Gastroesophageal sphincter (tissue), 4 donors: ENCODE measurements at places on chromosomes 11 and 22. TPM values are rescaled to one million over a fixed set of nuclear protein-coding genes. Genes with fewer than 3 reads are reported as not detected.

GRCh38 chr11:30429550-30429949 lies 106.6 kb downstream of the ARL14EP start:
- no peak for ATAC-seq

GRCh38 chr22:17742527-17742902 lies 31.8 kb downstream of the BID start:
- ATAC-seq = peak; percentile 60

GRCh38 chr11:57427727-57428082 lies 784 bp upstream of the SLC43A3 start:
- ATAC-seq = peak; percentile 46

DNA sequence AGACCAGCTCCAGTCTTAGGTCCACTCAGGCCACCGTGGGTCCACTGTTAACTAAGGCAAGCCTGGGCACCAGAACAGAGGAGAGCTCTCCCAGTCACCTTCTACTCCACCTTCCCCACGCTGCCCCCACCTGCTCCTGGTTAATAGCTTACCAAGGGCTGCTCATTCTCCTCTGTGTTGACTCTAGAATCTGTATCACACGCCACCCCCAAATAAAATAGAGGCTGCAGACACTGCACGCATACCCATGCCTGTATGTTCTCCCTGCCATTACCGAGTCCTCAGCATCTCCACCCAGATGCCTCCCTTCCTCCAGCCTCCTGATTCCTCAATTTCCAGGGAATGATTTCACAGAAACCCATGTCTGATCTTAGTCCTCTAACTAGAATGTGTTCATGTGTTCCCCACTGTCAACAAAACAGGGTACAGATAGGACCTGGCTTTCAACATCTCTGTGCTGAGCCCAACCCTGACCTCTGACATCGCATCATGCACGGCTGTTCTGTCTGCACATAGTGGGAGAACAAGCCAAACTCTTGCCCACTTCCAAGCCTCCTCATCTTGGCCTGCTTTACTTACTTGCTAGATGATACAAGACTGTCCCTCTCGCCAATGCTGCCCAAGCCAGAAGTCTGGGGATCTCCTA lies 49.8 kb downstream of the SMCO4 start:
- no peak for ATAC-seq

DNA sequence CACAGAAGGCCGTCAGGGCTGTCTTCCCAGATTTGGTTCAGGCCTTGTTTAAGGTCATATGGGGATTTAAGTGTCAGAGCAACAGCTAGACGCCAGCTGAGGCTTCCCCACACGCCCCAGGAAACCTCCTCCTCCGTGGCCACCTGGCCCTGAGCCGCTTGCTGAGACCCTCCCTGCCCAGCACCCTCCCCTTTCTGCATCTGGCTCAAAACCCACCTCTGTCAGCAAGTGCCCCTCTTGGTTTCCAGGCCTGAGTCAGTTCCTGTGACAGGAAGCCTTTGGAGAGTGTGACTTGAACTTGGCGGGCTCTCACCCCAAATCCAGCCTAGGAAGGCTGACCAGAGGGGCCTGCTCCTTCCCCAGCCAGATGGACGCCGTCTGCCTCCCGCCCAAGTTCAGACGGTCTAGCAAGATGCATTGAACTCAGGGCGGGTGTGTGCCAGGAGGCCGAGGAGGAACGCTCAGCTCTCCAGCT lies 561 bp downstream of the FXYD2 start:
- peak; percentile 71 for ATAC-seq

The GTSE1 gene
- total RNA-seq = 0.19 TPM

The OR9G1 gene
- not detected for total RNA-seq

The GLYATL2 gene
- 3.6 TPM for total RNA-seq

The KCNK7 gene
- total RNA-seq = 0.40 TPM

The SLC37A2 gene
- 8.4 TPM for total RNA-seq
